Activated T-helper 1 cell treated with anti-CD3 and anti-CD28 coated beads, Interleukin-2, amount 50 U/mL, for 16 hours (primary cell): ENCODE measurements at places on chromosomes 2 and 18.

- DNase-seq = no peak
These were observed 80.5 kb downstream of the DGKD start for GRCh38 chr2:233434666-233435330.

DNA sequence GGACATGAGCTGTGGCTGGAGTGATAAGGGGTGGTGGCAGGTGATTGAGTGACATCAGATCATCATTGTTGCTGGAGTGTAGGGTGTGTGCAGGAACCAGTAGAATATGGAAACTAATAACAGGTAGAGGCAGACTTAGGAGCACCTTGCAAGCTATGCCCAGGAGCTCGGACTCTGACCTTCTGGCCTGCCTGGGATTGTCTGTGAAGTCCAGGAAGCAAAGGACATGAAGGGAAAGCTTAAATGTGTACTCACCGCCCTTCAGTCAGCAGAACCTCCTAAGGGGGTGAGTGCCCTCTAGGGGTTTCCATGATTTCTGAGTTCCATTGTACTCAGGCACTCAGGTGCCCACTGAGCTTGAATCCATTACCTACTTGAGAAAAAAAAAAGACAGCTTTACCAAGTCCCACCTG is 104.2 kb downstream of the CRIM1 start:
- DNase-seq = no peak

DNA sequence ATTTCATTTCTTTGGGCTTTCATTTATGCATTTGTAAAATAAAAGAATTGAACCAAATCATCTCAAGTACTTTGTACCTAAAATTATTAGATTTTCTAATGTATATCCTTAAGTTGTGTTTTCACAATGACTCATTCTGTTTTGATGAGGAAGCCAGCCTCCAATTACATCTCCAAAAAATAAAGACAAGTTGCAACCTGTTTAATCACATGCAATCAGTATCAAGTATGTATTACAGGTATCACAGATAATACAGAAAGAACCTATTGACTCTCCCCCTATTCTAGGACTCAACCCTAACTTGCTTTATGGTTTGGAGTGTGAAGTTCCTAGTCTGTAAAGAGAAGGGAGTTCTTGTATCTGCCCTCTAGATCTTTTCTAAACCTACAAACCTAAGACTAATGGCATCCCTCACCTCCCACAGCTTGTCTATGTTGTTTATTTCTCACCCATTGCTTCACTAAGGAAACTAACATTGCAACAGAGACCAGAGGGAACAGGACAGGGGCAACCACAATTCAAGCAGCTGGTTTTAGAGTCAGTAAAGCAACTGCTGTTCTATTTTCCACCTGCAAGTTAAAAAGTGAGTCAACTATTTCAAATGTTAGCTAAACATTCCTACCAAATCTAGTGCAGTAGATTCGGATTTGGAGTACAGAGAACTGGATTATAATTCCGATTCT is 141.1 kb upstream of the ETAA1 start:
- no peak for DNase-seq

- DNase-seq = no peak
These were observed 193.5 kb downstream of the EIPR1 start for GRCh38 chr2:3184167-3184566.

- DNase-seq = no peak
These were observed 75.3 kb downstream of the COLEC12 start for GRCh38 chr18:425106-425745.

DNA sequence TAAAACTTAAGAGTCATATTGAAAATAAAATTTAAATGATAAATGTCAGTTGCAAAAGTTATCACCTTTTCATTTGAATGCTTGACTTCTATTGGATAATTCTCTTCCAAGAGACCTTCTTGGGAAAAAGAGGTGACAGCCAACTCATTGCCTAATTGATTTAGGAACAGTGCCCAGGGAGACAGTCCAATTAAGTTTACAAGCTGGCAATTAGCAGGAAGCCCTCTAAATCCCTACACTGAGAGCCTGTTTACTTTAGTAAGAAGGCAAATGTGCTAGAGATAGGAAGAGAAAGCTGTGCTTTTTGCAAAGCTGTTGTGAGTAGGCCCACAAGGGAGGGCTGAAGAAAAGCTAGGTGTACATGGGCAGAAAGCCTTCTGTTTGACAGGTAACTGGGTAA is 189.1 kb downstream of the WDPCP start:
- no peak for DNase-seq

GRCh38 chr2:30385327-30385726 is 61.7 kb upstream of the LCLAT1 start:
- no peak for DNase-seq

DNA sequence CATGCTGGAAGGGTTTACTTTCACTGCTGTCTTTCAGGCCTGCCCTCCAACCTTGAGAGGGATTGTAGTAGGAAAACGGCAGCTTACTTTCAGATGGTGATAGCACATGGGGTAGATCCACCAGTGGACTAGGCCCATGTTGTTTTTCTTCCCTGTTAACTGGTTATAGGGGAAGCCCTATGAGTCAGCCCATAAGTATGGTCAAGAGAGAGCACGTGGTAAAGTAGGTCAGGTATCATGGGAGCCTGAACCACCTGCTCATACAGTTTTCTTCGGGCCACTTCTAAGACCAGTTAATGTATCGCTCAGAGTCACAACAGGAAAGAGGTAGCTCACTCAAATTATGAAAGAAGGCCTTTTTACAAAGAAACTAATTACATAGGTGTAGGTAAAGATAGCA is 33.0 kb downstream of the PDK1 start:
- no peak for DNase-seq

GRCh38 chr18:55078303-55078932 is 119.2 kb upstream of the CCDC68 start:
- DNase-seq = no peak

DNA sequence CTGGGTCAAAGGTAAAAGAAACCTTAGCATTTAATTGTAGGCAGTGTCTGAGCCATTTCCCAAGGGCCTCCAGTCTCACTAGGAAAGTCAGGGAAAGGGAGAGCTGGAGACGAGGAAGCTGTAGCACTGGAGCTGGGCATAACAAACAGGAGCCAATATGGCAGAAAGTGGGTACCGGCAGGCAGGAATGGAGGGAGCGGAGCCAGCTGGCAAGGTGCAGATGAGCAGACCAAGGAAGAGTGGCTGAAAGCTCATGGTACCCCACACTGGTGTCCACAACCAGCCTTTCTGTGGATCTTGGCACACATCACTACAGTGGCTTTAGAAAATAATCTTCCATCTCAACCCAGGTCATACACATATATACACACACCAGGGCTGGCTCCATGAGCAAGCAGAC is 40.0 kb downstream of the ANKRD44 start:
- no peak for DNase-seq

GRCh38 chr2:105177536-105178254 is 63.8 kb upstream of the GPR45 start:
- DNase-seq = no peak

GRCh38 chr2:219726916-219727315 is 99.5 kb downstream of the SLC4A3 start:
- DNase-seq = no peak

DNA sequence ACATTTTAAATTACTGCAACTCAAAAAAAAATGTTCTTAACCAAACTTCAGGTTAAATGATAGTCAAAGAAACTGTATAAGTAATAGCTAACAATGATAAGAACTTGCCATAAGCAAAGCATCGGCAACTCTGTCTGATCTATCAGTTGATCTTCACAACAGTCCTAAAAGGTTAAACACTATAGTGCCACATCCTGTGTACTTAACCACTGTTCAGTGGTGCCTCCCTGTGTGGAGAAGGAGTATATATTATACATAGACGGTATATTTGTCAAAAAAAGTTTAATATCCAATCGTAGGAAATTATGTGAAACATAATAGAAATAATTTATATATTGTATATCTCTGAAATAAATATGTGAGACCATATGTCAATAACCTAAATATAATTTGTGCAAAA is 13.0 kb downstream of the DTNA start:
- DNase-seq = no peak

DNA sequence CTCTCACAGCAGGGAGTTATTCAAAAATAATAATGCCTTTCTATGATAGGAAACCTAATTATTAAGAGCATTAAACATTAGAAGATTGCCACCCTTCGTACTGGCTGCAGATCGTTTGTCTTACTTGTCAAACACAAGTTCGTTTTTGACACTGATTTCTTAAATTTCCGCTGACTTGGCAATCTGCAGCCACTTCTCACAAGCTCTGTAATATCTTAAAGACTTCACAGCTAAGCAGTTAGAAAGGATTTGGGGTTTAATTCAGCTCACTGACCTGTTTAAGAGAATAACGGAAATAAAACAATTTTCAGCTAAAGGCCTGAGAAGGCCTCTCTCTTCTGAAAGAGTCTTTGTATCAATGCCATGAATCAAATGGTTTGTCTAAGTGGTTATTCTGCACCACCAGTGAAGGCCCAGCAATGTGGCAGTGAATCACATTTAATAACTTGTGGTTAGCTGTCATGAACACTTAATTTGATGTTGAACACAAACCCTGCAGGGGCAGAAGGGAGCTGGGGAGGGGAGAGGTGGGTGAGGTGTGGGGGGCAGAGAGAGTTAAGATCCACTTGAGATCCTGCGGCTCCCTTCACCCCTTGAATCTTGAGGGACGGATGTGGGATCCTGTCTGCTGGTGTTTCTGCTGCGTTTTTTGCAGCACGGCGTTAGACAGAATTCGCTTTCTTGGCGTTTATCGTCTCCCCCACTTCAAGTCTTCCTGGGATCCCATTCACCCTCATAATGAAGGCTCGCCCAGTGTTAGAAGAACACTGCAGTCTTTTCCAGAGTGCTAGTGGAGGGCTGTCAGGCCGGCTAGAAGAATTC is 145.4 kb upstream of the SATB2 start:
- DNase-seq = no peak

DNA sequence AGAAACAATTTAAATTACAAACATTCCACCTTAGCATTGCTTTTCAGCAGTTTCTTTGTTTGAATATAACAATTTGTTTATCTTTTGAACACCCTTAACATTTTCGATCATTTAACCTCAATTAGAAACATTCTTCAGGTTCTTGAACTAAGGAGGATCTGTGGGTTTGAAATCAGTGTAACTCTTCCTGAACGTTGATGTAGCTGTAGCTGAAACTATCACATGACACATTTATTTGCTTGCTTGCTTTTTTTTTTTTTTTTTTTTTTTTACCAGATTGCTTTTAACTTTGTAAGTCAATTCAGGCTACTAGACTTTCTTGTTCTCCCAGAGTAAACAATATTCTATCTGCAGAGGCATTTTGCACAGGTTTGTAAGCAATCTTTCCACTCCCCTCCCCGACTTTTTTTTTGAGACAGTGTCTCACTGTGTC is 47.6 kb downstream of the GPD2 start:
- no peak for DNase-seq

DNA sequence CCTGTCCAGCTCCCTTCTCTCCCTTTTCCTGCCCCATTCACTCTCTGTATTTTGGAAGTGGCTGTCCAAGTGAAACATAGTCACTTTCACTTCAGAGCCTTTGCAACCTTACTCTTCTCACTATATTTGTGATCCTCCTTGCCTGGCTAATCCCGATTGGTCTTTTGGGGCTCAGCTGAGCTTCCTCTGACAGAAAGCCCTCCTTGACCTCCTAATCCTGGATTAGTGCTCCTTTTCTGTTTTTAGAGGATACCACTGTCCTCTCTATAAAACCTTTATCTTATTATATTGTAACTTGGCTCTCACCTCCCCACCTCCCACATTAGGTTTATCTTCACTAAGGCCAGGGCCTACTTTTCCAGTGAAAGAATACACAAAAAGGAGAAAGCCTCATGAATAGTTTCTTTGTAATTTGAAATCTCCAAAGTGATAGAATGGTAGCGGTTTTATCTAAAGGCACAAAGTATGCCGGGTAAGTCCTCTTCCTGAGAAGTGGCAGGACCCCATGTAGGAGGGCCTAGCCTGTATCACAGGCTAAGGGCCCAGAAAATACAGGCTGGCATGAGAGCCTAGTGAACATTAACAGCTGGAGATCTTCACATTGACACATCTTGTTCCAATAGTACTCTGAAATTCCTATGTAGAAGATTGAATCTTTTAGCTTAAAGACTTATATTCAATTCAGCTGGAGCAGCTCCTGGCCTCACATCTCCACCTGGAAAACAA is 83.1 kb upstream of the GAREM1 start:
- no peak for DNase-seq

- no peak for DNase-seq
These were observed 184.3 kb downstream of the GULP1 start for GRCh38 chr2:188475945-188476344.

DNA sequence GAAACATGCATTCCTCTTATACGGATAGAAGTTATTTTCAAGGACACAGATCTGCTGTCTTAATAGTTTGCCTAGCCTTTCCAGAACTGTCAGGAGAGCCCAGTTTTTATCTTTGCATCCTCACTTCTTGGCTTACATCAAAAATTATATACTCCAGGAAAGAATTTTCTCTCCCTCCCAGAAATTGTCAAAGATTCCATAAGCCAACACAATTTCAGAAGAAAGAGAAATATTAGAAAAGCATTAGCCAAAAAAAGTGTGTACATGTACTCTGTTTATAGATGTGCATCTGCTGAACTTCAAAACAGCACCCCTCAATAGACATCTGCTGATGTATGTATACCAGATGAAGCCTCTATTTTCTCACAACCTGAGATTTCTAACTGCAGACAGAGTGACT is 210.4 kb downstream of the METTL4 start:
- DNase-seq = no peak

DNA sequence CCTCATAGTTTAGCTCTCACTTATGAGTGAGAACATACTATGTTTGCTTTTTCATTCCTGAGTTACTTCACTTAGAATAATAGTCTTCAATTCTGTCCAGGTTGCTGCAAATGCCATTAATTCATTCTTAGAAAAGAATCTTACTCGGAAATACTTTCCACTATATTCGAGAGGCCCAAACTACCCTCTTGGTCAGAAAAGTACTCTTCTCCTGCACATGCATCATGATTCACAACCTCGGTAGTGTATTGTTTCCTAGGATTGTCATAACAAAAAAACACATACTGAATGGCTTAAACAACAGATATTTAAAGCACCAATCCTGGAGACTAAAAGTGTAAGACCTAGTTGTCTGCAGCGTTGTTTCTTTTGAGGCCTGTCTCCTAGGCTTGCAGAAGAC is 364.0 kb upstream of the SLC14A2 start:
- no peak for DNase-seq

GRCh38 chr18:29439398-29439797 is 1262.5 kb upstream of the CDH2 start:
- DNase-seq = no peak

- no peak for DNase-seq
These were observed 888 bp downstream of the VAMP5 start for GRCh38 chr2:85584857-85585780.

GRCh38 chr18:37636831-37637477 is 71.4 kb upstream of the CELF4 start:
- no peak for DNase-seq

GRCh38 chr2:133576714-133577113 is 8.5 kb upstream of the NCKAP5 start:
- no peak for DNase-seq

- DNase-seq = no peak
These were observed 1.5 kb upstream of the RAB6C start for GRCh38 chr2:129977986-129978385.

DNA sequence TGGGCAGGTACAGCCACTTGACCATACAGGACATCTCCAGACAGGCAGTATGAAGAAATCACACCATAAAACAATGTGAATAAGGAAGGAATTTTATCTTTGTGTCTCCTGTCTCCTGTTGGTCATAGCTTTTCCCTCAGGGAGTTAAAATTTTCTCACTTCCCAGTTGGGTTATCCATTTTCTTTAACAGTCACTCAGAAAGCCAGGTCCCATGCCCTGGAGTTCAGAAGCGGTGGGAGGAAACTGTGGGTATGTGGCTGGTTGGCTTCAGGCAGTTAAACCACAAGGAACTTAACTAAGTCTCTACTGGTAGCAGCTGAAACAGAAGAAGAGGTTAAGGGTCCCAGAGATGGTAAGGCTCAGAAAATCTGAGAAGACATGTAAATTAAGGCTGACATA is 6.5 kb upstream of the SMAD2 start:
- DNase-seq = no peak
